ENCODE measurements at places on chromosomes 11 and 22.

DNA sequence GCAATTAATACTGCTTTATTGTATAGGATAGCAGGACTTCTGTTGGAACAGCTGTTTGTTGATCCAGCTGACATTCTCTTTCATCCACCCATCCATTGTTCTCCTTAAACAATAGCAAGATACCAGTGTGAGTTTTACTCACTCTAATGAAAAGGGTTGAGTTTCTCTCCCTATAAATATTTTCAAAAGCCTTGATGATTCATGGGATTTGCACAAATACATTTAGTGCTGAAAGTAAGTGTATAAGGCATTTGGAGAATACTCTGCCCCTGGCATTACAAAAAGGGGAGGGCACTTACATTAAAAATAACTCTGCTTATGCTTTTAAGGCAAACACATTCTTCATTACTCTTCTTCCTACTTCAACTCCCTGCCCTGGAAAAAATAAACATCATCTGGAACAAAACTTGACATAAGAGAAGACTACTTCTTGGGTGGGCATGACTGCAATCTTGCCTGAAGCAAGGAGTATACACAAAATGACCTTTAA lies 634.9 kb downstream of the METTL15 start:
- no peak for DNase-seq

GRCh38 chr11:93623179-93623578 lies 38.3 kb upstream of the CEP295 start:
- no peak for DNase-seq

DNA sequence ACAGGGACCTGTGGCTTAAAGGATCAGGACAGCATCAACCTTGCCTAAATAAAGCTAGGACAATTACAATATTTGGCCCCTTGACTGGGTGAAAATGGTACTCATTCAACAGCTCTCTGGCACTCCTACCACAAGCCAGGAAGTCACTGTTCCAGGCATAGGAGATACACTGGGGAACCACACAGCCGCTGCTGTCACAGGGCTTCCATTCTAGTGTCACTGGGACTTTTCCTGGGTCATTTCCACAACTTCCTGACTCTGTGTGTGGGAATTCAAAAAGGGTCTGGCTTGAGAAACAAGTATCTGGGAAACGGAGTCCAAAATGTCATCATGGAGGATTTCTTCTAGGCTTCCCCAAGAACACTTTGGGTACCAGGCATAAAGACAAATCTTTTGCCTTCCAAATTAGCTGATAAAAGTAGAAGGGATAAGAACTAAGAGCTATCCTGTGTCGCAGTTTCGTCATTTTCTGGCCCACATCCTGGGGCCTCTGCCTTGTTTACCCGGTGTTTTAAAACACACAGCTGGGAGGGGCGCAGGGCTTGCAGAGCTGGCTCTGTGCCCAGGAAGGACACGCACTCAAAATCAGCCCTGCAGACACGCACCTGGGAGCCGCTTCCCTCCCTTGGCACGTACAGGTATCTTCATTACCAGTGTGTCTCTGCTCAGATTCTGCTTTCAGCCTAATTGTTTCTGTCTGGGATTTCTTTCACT lies 38.0 kb downstream of the TMEM45B start:
- DNase-seq, result no peak

DNA sequence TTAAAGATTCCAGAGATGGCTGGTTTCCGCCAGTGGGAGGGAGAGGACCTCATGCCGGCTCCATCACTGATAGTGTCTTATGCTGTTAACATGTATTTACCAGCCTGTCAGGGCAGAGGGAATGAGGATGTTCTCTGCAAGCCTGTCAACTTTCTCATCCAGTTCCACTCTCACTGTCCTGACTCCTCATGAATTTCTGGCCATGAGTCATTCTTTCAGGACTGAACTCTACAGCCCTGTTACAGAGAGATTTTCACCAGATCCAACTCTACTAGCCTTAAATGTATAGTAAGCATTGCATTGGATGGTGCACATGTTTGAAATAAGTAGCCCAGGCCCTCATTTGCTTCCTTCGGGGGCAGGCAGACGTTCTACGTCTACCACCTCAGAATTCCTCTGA lies 387.7 kb downstream of the TMEM135 start:
- no peak for DNase-seq

GRCh38 chr11:23585416-23586104 lies 725.3 kb upstream of the CCDC179 start:
- DNase-seq, result no peak

DNA sequence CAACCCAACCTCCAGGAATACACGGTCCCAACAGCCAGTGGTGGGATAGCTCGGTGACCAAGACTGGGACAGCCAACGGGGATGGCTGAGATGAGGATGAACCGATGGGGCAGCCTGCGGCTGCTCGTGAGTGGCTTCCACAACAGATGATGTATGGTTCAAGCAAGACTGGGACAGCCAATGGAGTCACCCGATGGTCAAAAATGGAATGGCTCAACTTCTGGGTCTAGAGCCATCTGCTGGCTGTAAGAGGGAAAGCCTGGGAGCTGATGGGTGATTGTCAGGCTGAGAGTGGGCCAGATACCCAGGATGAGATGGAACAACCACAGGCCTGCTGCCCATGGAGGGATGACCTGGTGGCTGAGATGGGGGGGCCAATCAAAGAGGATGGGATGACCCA lies 35.5 kb downstream of the SYT7 start:
- no peak for DNase-seq

DNA sequence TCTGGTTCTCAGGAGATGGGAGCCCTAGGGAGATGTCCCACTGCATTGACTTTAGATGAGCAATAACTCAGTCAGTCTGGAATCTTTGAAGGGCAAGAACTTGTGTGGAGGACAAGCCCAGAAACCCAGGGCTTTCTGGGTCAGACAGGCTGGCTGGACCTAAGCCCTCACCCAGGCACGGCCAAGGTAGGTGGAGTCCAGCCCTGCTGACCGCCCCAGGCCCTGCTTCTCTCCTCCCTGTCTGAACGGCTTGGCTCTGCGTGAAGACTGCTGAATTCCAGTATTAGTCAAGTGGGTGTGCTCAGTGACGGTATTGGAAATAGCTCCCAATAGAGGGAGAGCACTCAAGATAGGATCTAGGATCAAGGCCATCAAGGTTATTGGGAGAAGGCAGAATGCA lies 6.1 kb downstream of the CXCR5 start:
- DNase-seq, result no peak

DNA sequence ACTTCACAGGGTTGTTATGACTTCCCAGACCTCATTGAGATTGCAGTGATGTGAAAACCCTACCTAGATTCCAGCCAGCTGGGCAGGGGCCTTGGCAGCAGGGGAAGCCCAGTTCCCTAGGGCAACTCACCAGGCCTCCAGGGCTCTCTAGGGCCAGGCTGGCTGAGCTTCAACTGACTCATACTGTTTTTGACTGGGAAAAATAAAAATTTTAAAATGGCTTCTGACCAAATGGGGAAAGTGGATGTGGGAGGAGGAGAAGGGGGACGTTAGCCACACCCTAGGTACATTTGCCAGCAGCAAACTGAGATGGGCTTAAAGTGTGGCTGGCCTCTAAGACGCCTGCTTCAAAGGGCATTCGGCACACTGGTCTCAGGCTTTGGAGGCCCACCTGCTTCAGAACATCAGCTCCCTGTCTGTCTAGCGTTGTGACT lies 39.0 kb downstream of the BMAL1 start:
- no peak for DNase-seq
